ENCODE measurements at places on chromosomes 2 and 18.

GRCh38 chr2:237863102-237863511 is 3.7 kb downstream of the RAMP1 start:
- no peak for DNase-seq

DNA sequence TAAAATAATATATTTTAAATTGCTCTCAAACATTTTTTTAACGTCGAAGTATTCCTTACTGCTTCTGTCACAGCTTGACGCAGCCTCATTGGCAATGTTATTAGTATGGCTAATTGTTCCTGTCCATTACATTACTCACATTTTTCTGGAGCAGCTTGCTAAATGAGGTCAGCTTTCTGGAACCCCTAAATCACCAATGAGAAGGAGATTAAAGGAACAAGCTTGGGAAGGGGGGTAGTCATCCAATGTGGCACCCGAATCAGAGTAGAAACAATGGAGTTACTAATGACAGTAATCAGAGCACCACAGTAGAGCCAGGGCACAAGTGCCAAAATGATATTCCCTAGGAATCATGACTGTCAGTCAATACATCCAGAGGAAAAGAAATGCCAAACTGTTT is 5.1 kb downstream of the NEUROD1 start:
- DNase-seq, result no peak

- no peak for DNase-seq
Measured at GRCh38 chr2:144151405-144151804, 368.5 kb downstream of the ZEB2 start.

GRCh38 chr18:11179959-11180519 is 30.7 kb upstream of the PIEZO2 start:
- no peak for DNase-seq

DNA sequence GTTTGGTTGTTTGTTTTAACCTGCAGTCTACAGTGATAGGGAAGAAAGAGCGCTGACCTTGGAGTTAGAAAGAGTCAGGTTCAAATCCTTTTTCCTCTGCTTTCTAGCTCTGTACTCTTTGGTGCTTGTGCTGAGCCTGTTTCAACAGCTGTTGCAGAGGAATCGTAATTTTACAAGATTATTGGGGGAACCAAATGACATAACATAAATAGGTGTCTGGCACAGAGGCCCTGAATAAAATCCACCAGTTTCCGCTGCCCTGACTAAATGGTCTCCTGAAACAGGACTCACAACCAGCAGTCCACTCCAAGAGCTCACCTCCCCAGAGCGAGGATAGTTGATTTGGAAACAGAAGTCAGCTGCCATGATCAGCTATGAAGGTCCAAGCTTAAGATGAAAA is 125.0 kb upstream of the CDC42EP3 start:
- no peak for DNase-seq

DNA sequence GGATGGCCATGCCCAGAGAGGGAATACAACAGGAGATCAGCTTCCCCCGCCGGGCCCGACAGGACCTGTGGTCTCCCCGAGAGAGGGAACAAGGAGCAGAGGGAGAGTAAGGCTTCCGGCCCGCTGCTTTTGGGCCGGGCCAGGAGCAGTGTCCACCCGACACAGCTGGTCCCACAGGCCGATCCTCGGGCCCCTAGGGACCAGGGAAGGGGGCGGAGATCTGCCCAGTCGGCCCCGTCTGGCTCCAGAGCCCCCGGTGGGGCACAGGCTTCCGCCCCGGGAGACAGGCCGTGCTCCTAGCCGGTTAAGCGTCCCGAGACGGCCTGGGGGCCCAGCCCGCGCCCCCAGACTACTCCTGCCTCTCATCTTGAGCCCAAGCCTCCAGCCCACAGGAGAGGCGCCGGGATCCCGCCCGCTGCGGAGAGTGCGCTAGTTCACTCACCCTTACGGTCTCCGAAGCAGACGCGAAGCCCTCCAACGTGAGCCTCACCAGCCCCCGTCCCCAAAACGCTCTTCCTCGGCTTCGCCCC is at the start of gene MCFD2:
TSS of gene MCFD2 (minus strand) at position 526 of the 530 bp plus-strand sequence. CDS start 6,635 bp downstream, outside the sequence.
- DNase-seq, result peak; percentile 14

DNA sequence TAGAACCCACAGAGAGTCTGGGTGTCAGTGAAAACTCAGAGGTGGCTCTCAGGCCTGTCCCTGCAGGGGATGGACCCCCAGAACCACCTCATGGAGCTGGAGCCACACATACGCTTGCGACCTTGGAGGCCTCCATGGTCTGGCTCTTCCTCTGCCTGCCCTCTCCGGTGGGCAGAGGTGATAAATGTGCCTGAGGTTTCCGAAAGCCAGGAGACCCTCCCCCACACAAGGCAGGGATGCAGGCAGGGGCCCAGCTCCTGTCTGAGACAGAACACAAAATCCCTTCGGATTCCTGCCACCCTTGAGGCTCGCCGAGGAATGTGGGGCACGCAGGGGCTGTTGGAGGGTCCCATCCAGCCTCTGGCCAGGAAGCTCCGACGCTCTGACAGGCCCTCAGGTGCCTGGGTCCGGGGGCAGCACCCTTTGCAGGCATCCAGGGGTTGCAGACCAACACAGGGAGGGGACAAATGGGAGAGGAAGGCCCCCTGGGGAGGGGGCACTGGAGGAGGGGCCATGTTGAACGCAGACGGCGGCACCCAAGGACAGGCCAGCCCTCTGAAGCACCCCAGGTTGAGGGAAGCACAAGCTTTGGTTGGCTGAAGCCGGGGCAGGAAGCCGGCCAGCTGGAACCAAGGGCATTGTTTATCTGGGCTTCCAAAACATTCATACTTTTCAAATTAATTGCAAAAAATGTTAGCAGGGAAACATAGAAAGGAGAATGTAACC is 4.1 kb upstream of the SNED1 start:
- no peak for DNase-seq

GRCh38 chr2:64562148-64562784 is 38.1 kb downstream of the AFTPH start:
- peak; percentile 29 for DNase-seq

DNA sequence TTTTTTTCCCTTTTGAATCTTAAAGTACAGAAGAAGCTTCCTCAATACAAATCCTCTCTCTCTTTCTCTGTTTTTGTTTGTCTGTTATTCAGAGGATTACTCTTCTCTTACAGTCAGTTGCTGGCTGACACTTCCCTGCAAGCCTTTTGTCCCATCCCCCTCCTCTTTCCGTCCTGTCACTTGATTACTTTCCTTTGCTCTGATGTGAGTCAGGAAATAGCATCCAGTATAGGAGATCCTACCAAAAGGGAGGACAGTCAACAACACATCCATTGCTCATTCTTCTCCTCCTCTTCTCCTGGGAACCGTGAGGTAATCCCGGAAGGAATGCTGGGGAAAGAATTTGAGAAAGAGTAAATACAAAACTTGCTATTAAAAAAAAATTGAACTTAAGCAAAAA is 79.3 kb upstream of the SCN7A start:
- DNase-seq, result no peak

DNA sequence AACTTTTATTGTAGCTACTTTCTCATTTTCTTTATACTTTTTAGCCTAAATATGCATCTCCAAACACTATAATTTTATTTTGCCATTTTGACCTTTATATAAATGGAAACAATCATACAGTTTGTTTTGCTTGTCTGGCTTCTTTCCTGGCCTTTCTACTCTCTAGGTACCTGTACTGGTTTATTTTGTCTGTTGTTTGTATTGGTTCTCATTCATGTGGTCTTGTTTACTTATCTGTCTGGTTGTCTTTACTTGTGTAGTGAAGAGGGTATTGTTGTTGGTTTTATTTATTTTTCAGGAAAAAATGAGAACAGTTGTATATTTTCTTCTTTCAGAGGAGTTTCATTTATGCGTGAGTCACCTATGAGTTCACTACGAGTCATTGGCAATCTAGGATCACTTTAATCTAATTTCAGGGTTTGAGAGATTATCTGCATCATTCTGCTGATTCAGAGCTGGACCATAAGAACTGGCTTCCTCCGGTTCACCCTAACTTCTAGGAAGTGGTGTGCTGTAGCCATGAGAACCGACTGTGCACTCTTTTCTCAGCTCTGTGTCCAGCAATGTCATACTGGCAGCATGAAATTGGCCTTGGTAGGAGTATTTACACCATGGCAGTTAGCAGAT is 33.1 kb upstream of the HDAC4 start:
- DNase-seq, result no peak

DNA sequence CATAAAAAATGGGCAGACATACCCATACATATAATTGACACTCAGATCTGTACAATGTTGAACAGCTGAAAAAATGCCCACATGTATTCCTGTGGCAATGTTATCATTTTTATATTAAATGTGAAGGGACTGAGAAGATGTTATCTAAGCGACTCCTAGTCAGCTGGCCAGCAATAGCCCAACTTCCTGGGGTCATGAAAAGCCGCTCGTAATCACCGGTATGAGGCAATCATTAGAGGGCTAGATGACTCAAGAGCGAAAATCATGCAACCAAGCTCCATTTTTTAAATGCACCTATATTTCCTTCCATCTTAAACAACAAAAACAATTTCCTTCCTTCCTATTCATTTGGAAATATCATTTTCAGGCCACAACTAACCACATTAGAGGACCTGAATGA is 274.6 kb upstream of the CCDC68 start:
- DNase-seq, result no peak

DNA sequence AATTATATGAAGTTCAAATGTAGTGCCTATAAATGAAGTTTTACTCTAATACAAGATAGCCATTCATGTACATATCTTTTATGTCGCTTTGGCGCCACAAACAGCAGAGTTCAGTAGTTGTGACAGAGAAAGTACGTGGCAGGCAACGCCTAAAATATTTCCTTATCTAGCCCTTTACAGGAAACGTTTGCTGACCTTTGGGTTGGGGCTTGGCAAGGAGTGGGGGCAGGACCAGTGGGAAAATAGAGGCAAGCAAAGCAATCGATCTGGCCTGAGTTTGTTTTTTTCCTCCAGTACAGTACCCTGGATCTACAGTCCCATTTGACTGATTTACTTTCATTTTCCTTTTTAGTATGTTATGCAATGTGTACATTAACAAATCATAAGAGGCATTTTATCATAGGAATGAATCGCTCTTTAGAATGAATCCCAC is 13.1 kb downstream of the CCDC68 start:
- peak; percentile 38 for DNase-seq

- DNase-seq, result peak; percentile 25
Measured at GRCh38 chr2:24021122-24021998, 11.5 kb downstream of the MFSD2B start.

DNA sequence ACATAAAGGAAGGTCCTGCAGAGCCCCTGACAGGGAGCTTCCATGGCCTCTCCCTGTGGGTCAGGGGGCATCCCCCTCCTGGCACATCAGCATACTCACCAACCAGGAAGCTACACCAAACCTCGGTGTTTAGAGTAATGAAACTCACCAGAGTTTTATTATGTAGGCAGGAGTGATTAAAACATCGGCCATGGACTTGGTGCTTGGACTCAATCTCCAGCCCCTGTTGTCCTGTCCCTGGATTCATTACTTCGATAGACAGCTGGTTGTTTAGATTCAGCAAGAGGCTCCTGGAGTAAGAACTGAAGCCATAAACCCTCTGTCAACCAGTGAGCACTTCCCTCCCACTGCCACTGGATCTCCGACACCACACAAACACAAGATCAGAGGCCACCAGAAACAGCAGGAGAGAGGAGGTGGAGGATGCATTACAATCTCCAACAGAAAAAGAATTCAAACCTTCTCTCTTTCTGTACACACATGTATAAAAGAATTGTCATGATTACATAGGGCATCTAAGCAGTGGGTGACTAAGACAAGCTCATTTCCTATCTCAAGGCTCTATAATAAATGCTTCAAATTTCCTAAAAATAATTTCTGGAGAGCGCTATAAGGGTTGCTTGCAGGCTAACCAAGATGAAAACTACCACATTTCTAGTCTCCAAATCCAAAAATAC is 27.2 kb downstream of the TBC1D8 start:
- DNase-seq, result no peak

DNA sequence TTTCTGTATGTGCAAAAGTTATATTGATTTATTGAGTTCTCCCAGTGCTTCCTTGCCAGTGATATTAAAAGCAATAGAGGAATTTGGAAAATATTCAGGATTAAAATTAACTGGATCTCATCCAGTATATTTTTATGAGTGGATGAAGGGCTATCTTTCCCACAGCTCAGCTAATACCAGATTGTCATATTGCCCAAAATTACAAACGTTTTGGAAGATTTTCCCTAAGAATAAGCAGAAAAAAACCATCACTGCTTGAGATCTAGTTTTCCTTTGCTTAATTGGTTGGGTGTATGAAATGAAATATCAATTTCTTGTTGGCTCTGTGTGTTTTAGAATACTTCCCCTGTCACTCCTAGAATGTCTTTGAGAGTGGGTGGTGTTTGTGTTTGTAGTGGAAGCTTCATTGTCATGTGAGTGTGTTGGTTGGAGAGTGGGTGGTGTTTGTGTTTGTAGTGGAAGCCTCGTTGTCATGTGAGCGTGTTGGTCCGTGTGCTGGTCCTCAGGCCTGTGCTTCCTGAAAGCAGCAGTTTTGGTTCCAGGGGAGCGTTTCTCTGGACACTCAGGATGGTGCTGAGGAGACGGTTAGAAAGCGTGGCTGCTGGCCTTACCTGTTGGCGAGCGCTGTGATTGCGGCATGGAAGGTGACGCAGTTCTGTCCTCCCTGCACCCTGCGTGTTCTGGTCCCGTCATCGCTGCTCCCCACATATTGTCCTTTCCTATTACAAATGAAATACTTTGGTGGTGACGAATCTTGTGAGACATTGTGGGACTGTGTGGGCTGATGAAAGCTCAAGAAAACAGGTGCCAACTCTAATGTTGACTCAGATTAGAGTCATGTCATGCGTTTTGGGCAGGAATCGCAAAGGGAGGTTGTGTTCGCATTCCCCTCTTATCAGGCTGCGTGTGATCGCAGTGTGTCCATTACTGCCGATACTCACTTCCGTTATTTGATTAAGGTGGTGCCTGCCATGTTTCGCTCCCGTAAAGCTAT is 12.4 kb downstream of the ASB1 start:
- DNase-seq, result peak; percentile 91

GRCh38 chr2:65092791-65093190 is 36.6 kb downstream of the CEP68 start:
- DNase-seq, result no peak

DNA sequence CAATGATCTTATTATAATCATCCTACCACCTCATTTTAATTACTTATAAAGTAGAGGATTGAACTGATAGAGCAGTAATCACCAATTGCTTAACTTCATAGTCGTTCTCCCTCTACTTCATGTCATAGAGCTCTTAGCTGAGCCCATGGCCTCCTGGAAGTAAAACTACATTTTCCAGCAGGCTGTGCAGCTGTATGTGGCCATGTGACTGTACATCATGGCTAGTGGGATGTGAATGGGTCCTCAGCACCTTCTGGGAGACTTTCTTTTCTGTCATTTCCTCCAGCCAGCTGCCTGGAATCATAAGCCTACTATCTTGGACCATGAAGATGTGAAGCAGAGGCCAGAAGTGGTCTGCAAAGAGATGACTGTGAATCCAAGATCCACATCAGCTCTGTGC is 128.7 kb upstream of the SKOR2 start:
- no peak for DNase-seq

All from SW480 (cell line).